CD8-positive, alpha-beta memory T cell (primary cell): ENCODE measurements at places on chromosomes 13 and 19. TPM values are rescaled to one million over a fixed set of nuclear protein-coding genes. Genes with fewer than 3 reads are reported as not detected.

CYP4F3 gene
- total RNA-seq: 0.16 TPM

VSTM2B gene
- total RNA-seq: not detected

FFAR1 gene
- not detected for total RNA-seq

MAU2 gene
- 52.3 TPM for total RNA-seq

ZNF132 gene
- 4.9 TPM for total RNA-seq

CEACAM20 gene
- not detected for total RNA-seq

ZNF837 gene
- 2.3 TPM for total RNA-seq

NLRP9 gene
- total RNA-seq: not detected

LYPD3 gene
- total RNA-seq: 1.2 TPM

CTXN1 gene
- 0.42 TPM for total RNA-seq

TFPT gene
- 33.1 TPM for total RNA-seq

ZNF780A gene
- total RNA-seq: 19.5 TPM

COPE gene
- 184 TPM for total RNA-seq

C13orf42 gene
- not detected for total RNA-seq

MRPS31 gene
- 38.6 TPM for total RNA-seq

TUBA3C gene
- not detected for total RNA-seq

C1QTNF9 gene
- total RNA-seq: not detected

PSG2 gene
- total RNA-seq: not detected

ATXN8OS gene
- not detected for total RNA-seq

TBXA2R gene
- 1.5 TPM for total RNA-seq

SIGLEC12 gene
- total RNA-seq: 0.60 TPM

ZNF865 gene
- 15.3 TPM for total RNA-seq

OLFM4 gene
- not detected for total RNA-seq

SLC25A41 gene
- 0.33 TPM for total RNA-seq

FGF22 gene
- 0.22 TPM for total RNA-seq

CYP4F2 gene
- total RNA-seq: not detected

SLAIN1 gene
- total RNA-seq: 29.6 TPM

ERICH6B gene
- not detected for total RNA-seq

KLK10 gene
- not detected for total RNA-seq

GFY gene
- not detected for total RNA-seq

FAM216B gene
- total RNA-seq: not detected

C1QTNF9B gene
- total RNA-seq: not detected

FCER2 gene
- 1.6 TPM for total RNA-seq

ZNF649 gene
- 12.3 TPM for total RNA-seq

CD79A gene
- total RNA-seq: 2.2 TPM

RTBDN gene
- not detected for total RNA-seq

CLEC4G gene
- not detected for total RNA-seq

ICAM4 gene
- total RNA-seq: 0.33 TPM

ZNF444 gene
- total RNA-seq: 24.9 TPM

CGB3 gene
- not detected for total RNA-seq

MYH14 gene
- total RNA-seq: not detected

PLIN5 gene
- not detected for total RNA-seq

TOMM40 gene
- 218 TPM for total RNA-seq

DCLK1 gene
- total RNA-seq: not detected

TNFSF9 gene
- 12.1 TPM for total RNA-seq

WASF3 gene
- 0.20 TPM for total RNA-seq

DNAAF3 gene
- total RNA-seq: 0.27 TPM

C2CD4C gene
- total RNA-seq: not detected
